ENCODE measurements at places on chromosomes 7 and 10.

DNA sequence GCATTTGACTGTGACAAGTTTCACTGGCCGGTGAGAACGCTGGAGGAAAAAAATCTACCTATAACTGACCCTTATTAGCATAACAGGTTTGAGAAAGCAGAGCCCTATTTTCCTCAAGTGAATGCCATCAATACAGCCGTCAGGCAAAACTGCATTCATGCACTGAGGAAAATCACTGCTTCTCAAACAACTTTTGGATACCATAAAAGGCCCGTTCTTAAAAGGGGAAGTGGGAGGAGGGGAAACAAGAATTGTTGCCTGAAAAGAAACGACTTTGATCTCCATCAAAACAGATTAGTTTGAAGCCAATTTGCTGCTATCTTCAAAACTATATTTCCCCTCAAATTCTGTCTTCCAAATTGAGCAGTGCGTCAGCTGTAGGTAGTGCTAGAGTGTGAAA is 670.6 kb downstream of the PCDH15 start:
- no peak for DNase-seq

GRCh38 chr10:12351447-12351846 is 2.1 kb downstream of the CAMK1D start:
- no peak for DNase-seq

- DNase-seq, result no peak
Measured at GRCh38 chr10:58631715-58632114, 119.0 kb downstream of the BICC1 start.

- no peak for DNase-seq
Measured at GRCh38 chr7:73895626-73896025, 34.7 kb downstream of the TMEM270 start.

DNA sequence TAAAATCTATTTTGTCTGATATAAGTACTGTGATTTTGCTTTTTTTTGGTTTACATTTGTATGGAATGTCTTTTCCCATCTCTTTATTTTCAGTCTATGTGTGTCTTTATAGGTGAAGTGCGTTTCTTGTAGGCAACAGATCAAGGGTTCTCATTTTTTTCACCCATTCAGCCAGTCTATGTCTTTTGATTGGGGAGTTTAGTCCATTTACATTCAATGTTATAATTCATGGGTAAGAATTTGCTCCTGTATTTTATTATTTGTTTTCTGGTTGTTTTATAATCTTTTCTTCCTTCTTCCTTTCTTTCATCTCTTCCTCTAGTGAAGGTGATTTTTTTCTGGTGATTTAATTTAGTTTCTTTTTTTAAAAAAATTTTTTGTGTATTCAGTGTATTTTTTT is 104.8 kb upstream of the TMEM229A start:
- no peak for DNase-seq

GRCh38 chr10:132671228-132672154 is 114.5 kb downstream of the NKX6-2 start:
- no peak for DNase-seq

- no peak for DNase-seq
Measured at GRCh38 chr7:24059775-24060174, 224.2 kb upstream of the NPY start.

- peak; percentile 38 for DNase-seq
Measured at GRCh38 chr7:17939606-17940301, 540 bp downstream of the SNX13 start.

GRCh38 chr10:16518822-16519221 is 2.9 kb downstream of the C1QL3 start:
- peak; percentile 23 for DNase-seq

- DNase-seq, result peak; percentile 55
Measured at GRCh38 chr7:94129443-94130140, 125.4 kb upstream of the BET1 start.

- no peak for DNase-seq
Measured at GRCh38 chr10:4301291-4302045, 516.5 kb upstream of the KLF6 start.

Measured in PC-3 (cell line).